ENCODE measurements at places on chromosomes 12 and 14.

DNA sequence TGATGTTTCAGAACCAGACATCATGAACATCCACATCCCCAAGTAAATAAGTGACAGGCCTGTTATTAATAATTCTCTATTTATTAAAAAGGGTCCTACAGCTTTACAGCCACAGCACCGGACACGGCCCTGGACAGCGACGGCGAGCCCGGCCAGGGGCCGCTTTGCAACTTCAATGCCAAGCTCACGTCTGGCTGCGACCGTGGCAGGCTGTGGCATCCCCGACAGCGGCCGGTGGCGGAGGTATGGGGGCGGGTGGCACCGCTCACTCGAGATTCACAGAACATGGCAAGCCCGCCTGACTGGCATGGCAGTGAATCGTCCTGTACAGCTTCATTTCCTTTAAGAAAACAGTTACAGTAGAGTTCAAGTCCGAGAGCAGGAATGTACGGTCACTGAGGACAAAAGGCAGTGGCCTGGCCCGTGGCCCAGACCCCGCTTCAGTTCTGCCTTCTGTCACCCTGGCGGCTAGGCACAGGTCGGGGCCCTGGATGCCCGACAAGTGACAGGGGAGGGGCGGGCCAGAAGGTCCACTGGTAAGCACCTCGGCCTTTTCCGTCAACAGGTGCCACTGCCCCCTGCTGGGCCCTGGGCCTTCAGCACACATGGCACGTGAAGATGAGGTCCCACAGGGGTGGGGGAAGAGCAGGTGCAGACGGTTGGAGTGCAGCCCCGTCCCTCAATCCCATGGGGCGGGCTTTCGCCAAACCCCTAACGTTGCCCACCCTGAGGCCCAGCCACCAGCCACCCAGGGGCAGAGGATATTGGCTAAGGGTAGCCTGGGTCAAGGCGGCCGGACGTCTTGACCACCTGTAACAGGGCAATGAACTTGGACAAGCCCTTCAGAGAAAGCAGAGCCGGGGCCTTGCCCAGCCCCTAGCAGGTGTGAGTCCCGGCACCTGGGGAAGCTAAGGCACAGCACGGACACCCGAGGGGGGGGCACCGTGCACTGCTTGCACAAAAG is 30.3 kb downstream of the HIP1R start:
- DNase-seq: no peak

DNA sequence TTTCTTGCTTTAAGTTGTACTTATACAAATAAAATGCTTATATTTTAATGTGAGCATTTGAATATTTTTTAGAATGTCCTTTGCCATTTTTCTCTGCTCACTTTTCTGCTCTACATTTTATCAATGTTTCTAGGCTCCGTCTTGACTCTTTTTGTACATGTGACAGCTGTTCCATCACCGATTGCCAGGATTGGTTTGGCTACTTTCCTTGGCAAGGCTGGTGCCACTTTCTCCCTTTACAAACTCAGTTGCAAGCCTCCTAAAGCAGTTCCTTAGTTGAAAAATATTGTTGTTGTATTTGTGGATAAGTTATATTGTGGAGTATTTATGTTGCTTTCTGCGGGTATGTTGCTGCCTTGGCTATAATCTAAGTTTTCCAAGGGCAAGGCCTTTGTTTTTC is 63.4 kb downstream of the DACT1 start:
- no peak for DNase-seq

- no peak for DNase-seq
These were observed 94.7 kb downstream of the TMTC2 start for GRCh38 chr12:82781309-82781997.

GRCh38 chr12:56574210-56574609 is 52.6 kb downstream of the RBMS2 start:
- no peak for DNase-seq

- DNase-seq: no peak
These were observed 4.1 kb downstream of the TRHDE start for GRCh38 chr12:72276181-72276805.

DNA sequence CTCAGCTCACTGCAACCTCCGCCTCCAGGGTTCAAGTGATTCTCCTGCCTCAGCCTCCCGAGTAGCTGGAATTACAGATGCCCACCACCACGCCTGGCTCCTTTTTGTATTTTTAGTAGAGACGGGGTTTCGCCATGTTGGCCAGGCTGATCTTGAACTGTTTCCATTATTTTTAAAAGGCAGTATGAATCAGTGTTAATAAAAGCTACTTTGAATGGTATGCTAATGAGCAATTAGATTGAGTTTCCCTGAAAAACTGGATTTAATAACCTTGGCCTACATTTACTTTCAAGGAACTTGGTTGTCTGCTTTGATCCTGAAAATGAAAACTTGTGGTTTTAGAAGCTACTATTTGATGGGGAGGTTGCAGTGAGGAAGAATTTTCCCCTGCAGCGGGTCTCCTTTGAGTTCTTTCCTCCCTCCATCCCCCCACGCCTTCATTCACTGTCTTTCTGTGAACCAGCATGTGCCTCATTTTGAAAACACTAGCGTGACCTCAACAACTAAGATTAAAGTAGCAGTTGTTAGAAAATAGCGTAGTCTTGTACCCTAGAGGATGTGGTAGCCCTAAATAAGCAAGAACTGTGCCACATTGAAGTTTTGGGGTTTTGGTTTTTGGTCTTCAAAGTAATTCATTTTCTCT is 17.8 kb upstream of the RPS6KA5 start:
- no peak for DNase-seq

DNA sequence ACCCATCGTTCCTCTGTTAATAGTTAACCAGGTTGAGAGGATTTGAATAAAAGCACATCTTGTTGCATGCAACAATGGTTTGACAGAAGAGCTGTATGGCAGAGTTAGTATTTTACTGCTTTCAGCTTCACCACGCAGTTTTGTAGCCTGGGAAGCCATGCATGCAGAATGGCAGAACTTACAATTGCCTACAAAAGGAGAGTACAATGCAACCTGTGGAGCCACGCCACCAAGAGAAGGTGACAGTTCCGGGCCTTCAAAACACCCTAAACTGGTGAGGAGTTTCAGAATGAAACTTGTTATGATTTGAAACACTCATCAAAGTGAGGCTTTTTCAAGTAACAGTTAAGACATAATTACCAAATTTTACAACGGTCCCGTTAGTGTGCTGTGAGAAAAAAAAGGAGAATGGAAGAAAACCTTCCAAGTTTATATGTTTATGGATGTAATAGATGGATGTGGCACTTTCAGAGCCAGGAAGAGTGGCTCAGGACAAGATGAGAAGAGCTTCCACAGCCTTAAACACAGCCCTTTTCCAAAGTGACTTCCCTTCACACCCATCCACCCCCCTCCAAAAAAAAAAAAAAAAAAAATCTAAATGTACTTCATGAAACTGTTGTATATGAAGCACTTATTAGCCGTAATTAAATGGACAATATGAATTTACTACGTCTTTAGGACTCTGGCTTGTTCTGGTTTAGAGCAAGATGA is 158.7 kb downstream of the EGLN3 start:
- no peak for DNase-seq

DNA sequence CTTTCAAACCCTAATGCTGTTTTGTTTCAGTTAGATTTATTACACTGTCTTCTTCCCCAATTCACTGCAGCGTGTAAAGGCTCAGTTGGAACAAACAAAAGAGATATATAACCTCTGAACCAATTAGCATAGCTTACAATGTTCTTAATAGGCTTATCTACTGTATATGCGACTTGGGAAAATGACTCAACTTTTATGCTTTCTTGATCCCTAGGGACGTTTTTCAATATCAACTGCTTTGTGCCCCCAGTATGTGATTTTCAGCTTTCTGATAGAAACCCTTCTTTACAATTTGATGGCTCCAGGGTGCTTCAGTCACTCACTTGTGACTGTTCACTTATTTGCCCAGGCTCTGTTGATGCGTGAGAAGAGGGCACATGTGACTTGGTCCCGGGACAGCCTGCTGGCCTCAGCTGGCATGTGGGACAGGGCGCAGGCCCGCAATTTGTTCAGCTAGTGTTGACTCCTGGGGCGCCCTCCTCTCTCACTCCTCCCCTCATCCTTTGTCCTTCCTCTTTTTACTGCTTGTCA is 107.1 kb downstream of the TMTC2 start:
- no peak for DNase-seq

DNA sequence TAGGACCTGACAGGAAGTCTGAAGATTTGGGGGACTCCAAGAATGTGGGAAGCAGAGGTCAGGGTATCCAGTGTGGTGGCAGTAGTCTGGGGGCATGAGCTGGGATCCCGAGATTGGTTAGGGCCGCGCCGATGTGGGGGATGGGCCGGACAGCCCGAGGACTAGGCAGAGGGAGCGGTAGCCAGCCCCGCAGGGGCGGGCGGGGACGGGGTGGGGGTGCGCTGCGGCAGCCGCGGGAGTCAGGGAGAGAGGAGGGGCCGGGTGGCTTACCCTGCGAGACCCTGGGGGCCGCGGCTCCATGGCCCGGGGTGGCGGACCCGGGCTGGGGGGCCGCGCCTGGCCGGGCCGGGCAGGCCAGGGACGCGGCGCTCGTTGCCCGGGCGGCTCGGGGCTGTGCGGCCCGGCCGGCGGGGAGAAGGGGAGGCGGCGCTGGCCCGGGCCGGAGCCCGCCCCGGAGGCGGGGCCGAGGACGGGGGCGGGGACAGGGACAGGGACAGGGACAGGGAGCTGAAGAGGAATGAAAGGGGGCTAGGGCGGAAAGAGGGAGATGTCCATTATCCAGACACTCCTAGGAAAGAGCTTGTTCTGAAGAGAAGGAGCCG is 5.6 kb downstream of the ZNF385A start:
- no peak for DNase-seq

DNA sequence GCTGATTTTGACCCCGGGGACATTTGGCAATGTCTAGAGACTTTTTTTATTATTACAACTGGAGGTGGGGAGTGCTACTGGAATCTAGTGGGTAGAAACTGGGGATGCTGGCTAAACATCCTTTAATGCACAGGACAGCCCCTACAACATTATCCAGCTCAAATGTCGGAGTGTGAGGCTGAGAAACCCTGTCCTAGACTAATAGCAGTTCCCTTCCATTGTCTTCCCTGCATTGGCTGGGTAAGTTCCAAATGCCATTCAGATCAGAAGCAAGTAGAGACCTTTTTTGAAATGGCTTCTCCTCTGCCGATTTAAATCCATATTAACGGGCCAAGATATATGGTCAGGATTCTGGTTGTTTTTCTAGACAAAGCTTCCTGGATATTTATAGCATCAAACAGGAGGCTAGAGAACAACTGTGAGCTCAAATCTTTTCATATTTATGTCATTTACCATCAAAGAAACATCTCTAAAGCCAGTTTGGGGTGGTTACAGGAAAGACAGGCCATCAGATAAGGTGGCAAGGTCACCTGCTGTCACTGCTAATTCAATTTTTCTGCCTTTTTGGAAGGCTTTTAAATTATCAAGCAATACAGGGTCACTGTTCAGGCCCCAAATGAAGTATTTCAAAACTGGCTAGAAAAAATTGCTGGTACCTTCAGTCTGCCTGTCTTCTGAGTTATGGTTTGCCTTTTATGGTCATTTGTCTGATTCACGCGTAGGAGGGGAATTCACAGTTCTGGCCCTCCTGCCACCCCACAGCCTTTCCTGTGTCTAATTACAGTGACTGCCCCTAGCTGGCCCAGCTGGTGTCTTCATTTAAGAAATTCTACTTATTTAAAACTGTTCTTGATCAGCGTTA is 20.1 kb upstream of the AKAP5 start:
- DNase-seq: no peak

DNA sequence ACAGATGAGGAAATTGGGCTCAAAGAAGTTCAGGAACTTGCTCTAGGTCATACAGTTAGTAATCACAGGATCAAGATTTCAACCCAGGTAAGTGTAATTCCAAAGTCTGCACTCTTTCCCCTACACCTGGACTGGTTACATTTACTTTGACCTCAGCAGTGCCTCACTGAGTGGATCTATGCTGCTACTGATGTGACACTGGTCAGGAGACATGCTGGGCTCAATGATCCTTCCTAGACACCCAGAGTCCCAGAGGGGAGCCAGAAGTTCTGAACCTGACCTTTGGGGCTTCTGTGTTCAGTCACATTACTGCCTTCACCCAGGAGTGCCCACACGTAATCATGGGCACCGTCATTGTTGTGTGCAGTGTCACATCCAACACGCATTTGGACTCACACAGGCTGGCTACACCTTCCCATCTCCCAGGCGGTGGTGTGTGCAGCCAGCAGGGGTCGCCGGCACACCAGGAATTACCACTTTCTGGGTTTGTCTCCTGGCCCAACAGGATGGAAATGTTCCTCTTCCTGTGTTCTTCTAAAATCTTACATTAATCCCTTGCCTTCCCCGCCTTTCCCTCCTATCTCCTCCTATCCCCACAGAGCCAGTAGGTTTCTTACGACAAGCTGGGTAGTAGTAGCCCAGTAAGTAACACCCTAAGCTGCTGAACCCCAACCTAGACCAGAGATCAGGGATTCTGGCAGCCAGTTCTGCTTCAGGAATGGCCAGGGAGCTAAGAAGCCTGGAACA is 25.6 kb downstream of the CALCOCO1 start:
- DNase-seq: peak; percentile 39

- no peak for DNase-seq
These were observed 140.3 kb downstream of the TMEM30B start for GRCh38 chr14:61140872-61141271.
